ENCODE measurements at places on chromosomes 12 and 14.
A peak's percentile ranks its signal among the peaks of the same experiment; 100 is the strongest.

- no peak for DNase-seq
These were observed 839 bp downstream of the CLEC9A start for GRCh38 chr12:10031321-10031720.

DNA sequence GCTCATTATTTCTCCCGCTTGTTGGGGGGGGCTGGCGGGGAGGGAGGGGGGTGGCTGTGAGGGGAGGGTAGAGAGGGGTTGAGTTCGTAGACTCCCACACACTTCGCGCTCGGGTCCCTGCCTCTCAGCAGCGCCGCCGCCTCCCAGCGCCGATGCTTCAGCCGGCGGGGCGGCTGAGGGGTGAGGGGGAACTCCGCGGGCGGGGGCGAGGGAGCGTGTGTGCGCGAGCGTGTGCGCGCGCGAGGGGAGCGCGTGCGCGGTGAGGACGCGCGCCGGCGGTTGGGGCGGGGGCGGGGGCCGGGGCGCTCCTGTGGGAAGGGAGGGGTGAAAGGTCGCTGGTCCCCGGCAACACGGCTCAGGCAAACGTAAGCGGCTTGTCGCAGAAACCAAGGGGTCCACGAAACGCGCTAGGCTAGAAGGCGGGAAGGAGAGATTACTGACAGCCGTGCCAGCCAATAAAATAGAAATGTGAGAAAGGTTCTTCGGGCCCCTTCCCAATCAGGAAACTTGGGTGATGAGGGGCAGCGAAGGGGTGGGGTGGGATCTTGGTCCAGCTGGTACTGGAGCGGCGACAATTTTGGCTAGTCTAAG, 343 bp upstream of the NOVA1 start:
- DNase-seq: peak; percentile 89

GRCh38 chr12:13536219-13536910, 339.8 kb downstream of the EMP1 start:
- no peak for DNase-seq

DNA sequence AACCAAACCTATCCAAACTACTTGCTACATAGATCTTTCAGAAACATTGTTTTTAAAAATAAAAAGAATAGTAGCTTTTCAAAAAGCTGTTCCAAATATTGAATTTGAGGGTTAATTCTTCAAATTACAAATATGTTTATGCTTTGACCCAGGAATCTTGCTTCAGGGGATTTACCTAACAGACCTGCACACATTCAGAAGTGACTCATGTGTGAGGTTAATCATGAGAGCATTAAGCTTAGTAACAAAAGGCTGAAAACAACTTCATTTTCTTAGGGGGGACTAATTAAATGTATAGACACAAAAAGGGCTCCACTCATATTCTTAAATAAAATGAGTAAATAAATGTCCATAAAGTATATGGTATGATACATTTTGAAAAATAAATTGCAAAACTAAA, 672.4 kb upstream of the FLRT2 start:
- no peak for DNase-seq

All from NCI-H1694 (cell line).